ENCODE measurements at places on chromosomes 13 and 19.

DNA sequence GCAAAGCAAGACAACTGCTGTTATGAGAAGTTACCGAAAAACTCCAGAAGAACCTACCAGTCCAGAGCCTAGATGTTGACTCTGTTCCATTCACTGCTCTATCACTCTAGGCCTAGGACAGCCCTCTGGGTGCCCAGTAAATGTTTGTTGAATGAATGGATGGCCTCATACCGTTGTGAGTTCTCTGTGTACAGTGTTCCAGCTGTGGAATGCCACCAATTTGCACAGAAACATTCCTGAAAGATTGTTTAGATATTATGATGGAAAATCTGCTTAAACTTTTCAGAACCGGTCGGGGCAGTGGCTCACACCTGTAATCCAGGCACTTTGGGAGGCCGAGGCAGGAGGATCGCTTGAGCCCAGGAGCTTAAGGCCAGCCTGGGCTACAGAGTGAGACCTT lies 1.3 kb upstream of the FBL start:
- DNase-seq = no peak
- H3K4me1 ChIP-seq = peaks cover 36% of the 10 kb centered on the region
- peaks cover 3% of the 10 kb centered on the region for H3K36me3 ChIP-seq
- no peak overlapping the region for H3K27ac ChIP-seq

DNA sequence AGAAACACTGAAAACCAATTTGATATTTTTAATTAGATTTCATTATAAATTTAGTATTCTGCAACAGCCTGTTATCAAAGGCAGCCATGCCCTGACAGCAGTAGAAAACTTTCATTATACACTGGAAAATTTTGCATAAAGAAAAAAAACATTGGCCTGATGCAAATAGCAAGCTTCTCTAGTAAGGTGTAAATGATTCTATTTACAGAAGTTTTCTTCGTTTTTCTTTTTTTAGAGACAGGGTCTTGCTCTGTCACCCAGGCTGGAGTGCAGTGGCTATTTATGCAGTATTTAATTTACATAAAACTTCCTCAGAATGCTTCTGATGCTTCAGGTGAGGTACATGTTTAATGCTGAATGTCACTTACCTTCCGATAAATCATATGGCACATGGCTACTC lies 67.0 kb downstream of the ABCC4 start:
- no peaks in the 10 kb centered on the region for H3K4me1 ChIP-seq
- no peaks in the 10 kb centered on the region for H3K27me3 ChIP-seq
- no peak for DNase-seq
- H3K4me3 ChIP-seq = no peak overlapping the region
- H3K27ac ChIP-seq = no peak overlapping the region

- H3K27me3 ChIP-seq = no peaks in the 10 kb centered on the region
- peaks cover 32% of the 10 kb centered on the region for H3K36me3 ChIP-seq
- no peak overlapping the region for H3K27ac ChIP-seq
- no peaks in the 10 kb centered on the region for H3K4me1 ChIP-seq
- H3K4me3 ChIP-seq = no peak overlapping the region
Measured at GRCh38 chr19:27777726-27778125, 1435.2 kb downstream of the UQCRFS1 start.

DNA sequence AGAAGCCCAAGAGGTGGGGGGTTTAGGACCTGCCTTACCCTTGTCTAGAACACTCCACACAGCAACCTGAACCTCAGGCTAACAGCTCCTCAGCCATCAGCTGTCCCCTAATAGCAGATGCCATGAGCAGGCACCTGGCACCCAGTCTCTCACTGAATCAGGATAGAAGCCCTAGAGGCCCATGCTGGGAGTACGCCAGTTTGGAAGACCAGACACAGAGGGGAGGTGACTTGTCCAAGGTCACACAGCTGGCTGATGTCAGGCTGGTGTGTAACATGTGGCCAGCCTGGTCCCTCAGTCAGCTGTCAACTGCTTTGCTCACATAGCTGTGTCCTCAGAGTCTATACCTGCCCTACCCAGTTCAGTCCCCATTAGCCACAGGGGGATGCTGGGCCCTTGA lies 12.8 kb upstream of the SAMD1 start:
- H3K27me3 ChIP-seq = no peaks in the 10 kb centered on the region
- H3K36me3 ChIP-seq = no peaks in the 10 kb centered on the region
- peaks cover 3% of the 10 kb centered on the region for H3K4me1 ChIP-seq
- H3K27ac ChIP-seq = no peak overlapping the region
- no peak for DNase-seq

DNA sequence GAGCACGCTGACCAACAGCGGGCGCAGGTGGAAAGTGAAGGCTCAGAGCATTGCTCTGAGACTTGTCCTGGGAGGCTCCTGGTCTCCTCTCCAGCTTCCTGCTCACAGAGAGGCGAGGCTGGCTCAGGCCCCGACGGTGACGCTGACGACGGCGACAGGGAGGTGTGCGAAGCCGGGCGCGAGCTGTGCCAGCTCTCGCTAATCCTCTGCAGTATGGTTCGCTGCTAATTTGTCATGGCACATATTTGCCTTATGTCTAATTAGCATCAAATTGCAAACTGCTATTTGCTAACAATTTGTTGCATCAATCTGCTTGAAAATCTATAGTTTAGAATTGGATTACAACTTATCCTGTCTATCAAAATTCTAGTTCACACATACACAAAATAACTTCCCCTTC lies 469.8 kb upstream of the ZNF507 start:
- DNase-seq = no peak
- no peaks in the 10 kb centered on the region for H3K36me3 ChIP-seq
- H3K27me3 ChIP-seq = no peaks in the 10 kb centered on the region
- no peaks in the 10 kb centered on the region for H3K4me1 ChIP-seq
- no peak overlapping the region for H3K27ac ChIP-seq

DNA sequence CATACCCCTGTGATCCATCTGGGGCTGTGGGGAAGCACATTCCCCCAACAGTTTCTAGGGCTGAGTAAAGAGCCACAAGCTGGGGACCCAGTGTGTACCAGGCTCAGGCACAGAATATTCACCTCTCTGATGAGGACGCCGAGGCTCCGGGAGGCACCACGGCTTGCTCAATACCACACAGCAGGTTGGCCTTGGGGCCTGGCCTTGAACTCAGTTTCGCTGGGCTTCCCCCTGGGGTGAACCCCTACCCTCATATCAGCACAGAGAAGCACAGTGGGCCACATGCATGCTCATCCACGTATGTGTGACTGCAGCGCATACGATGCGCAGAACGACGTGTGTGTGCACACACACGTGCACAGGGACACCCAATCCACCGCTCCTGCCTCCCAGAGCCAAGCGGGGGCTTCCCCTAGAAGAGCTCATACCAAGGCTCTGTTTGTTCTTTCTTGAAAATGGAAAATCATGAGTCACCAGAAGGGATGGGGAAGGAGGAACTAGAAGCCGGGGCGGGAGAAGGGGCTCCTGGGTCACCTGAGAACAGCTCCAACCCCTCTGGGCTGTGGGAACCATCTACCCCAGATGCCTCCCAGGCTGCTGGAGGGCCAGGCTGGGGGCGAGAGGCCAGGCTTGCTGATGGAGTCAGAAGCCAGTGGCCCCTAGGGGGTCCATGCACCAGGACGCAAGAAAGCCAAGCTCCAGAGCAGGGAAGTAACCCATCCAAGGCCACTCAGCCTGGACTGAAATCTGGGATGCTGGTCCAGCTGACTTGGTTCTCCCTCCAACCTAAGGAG lies 4.9 kb upstream of the PDE4C start:
- H3K27ac ChIP-seq = no peak overlapping the region
- no peak for DNase-seq
- H3K4me1 ChIP-seq = peaks cover 5% of the 10 kb centered on the region
- H3K4me3 ChIP-seq = no peak overlapping the region

DNA sequence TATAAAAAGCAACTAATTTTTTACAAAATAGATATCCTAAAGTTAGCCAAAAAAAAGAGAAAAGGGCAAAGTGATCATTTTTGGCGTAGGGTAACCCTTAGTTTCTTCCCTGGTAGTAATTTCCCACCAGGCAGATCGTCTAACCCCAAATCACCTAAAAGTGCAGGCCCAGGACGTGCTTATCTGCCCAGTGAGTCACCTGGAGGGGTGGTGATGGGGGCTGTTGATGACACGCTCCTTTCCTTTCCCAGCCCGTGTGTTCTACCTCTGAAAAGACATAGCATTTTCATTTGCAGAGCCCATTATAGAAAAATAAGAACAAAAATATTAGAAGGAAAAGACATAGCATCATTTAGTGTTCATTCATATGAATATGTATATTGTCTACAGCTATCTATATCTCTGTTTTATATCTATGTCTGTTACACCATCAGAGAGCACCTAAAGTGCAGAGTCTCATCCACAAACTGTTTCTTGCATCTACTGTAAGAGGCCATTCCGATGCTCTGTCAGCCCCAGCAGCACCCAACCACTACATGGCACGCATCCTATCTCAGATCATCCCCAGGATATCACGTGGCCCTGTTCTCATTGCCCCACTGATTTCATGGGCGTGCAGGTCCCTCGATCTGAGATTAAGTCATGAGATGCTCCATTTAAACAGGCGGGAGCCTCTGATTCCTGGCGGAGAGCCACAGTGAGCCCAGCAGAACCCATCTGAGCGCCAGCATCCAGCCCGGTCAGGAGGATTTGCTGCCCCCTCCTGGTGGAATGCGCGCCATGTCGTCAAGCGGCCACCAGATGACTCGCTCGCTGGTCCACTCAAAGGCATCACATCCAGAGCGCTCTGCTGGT lies 8.5 kb upstream of the LILRB3 start:
- no peaks in the 10 kb centered on the region for H3K36me3 ChIP-seq
- H3K4me3 ChIP-seq = no peak overlapping the region
- H3K27ac ChIP-seq = no peak overlapping the region
- peaks cover 53% of the 10 kb centered on the region for H3K27me3 ChIP-seq
- peaks cover 5% of the 10 kb centered on the region for H3K4me1 ChIP-seq

- no peak for DNase-seq
- H3K27ac ChIP-seq = peak overlapping the region; percentile 13
- peaks cover 4% of the 10 kb centered on the region for H3K36me3 ChIP-seq
- peaks cover 71% of the 10 kb centered on the region for H3K4me1 ChIP-seq
- H3K4me3 ChIP-seq = no peak overlapping the region
- H3K27me3 ChIP-seq = no peaks in the 10 kb centered on the region
Measured at GRCh38 chr13:46598820-46599180, 45.8 kb downstream of the LRCH1 start.

DNA sequence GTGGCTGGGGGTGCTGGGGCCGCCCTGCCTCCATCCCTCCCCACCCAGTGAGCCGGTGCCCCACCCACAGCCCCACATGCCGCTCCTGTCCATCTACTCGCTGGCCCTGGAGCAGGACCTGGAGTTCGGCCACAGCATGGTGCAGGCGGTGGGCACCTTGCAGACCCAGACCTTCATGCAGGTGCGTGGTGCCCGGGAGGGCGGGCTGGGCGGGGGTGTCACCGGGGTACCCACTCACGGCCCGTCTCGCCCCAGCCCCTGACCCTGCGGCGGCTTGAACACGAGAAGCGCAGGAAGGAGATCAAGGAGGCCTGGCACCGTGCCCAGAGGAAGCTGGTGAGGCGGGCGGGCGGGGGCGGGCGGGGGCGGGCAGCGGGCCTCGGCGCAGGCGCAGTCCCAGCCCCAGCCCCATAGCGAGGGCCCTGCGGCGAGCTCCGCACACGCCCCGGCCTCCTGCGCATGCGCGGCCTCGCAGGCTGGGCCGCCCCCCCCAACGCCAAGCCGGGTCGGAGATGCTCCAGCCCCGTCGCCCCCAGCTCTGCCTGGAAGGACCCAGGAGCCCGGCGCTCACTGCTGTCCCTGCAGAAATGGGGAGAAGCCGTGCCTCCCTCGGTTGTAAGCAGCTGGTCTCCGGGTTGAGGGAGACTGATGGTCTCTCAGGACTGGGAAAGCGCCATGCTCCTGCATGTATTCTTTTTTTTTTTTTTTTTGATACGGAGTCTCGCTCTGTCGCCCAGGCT lies 7.7 kb downstream of the ARHGAP45 start:
- peaks cover 64% of the 10 kb centered on the region for H3K4me1 ChIP-seq
- H3K4me3 ChIP-seq = peak overlapping the region; percentile 59
- DNase-seq = peak; percentile 91
- H3K36me3 ChIP-seq = peaks cover 74% of the 10 kb centered on the region

- H3K4me1 ChIP-seq = no peaks in the 10 kb centered on the region
- no peak overlapping the region for H3K27ac ChIP-seq
- DNase-seq = no peak
- H3K27me3 ChIP-seq = no peaks in the 10 kb centered on the region
- H3K36me3 ChIP-seq = no peaks in the 10 kb centered on the region
Measured at GRCh38 chr13:111846391-111847159, 220.4 kb upstream of the SOX1 start.

DNA sequence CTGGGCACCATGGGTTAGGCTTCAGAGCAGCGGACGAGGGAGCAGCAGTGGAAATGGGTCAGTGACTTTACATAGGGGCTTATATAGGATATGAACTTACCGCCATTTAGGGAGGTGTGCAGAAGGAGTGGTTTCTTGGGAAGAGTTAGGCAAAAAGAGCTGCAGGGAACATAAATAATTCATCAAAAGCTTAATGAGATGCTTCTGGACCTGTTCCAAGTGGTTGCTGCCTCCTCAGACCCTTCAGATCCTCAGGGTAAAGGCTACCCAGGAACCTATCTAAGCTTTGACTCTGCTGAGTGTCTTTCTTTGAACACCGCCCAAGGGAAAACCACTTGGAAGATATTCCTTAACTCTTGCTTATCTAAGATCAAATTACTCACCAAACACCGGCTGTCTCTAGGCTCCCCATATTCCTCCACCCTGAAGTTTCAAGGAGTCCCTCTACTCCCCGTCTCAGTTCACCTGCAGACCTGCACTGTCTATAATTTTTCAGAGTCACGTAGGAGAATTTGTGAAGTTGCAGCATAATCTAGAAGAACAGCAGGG lies at the start of gene IGFL4:
IGFL4 (minus strand) TSS at position 51 of the 549 bp plus-strand sequence; CDS start at position 11, 40 bp downstream.
- H3K27me3 ChIP-seq = peaks cover 52% of the 10 kb centered on the region
- H3K4me1 ChIP-seq = no peaks in the 10 kb centered on the region
- H3K36me3 ChIP-seq = peaks cover 2% of the 10 kb centered on the region
- H3K27ac ChIP-seq = no peak within 1 kb of the TSS

- no peak overlapping the region for H3K4me3 ChIP-seq
- no peak for DNase-seq
- H3K27ac ChIP-seq = no peak overlapping the region
- no peaks in the 10 kb centered on the region for H3K36me3 ChIP-seq
Measured at GRCh38 chr13:29909975-29910674, 59.7 kb upstream of the UBL3 start.

GRCh38 chr13:110390567-110390966 lies 83.5 kb downstream of the COL4A2 start:
- no peak overlapping the region for H3K27ac ChIP-seq
- peaks cover 4% of the 10 kb centered on the region for H3K4me1 ChIP-seq
- H3K27me3 ChIP-seq = peaks cover 37% of the 10 kb centered on the region
- DNase-seq = no peak

DNA sequence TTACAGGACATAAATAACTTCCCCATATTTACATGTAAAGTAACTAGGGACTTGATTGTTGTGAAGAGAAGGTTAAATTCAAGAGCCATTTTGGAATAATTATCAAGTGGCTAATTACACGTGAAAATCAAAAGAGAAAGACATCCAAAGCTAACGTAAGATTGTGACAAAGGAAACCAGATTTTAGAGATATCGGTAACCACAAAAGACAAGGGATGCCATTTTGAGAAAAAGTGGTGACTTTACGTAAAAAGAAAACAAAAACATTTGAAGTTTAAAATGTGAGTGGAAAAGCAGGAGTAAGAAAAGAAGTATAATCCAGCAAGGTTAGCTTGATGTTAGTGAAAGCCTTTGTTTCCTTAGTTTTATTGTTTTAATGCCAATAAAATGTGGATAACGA lies 10.9 kb upstream of the VWA8 start:
- no peaks in the 10 kb centered on the region for H3K36me3 ChIP-seq
- peak overlapping the region; percentile 6 for H3K4me3 ChIP-seq
- H3K27ac ChIP-seq = no peak overlapping the region
- no peak for DNase-seq
- peaks cover 3% of the 10 kb centered on the region for H3K27me3 ChIP-seq
- H3K4me1 ChIP-seq = peaks cover 39% of the 10 kb centered on the region

Measured in activated CD4-positive, alpha-beta memory T cell treated with anti-CD3 and anti-CD28 coated beads, Interleukin-2, amount 10 ng/mL, durations not matched to agents 7 days and 5 days (primary cell).